ENCODE measurements at places on chromosomes 4 and X.
A peak's percentile ranks its signal among the peaks of the same experiment; 100 is the strongest.

GRCh38 chrX:130080791-130081367, 29.4 kb downstream of the ELF4 start:
- DNase-seq, result no peak

DNA sequence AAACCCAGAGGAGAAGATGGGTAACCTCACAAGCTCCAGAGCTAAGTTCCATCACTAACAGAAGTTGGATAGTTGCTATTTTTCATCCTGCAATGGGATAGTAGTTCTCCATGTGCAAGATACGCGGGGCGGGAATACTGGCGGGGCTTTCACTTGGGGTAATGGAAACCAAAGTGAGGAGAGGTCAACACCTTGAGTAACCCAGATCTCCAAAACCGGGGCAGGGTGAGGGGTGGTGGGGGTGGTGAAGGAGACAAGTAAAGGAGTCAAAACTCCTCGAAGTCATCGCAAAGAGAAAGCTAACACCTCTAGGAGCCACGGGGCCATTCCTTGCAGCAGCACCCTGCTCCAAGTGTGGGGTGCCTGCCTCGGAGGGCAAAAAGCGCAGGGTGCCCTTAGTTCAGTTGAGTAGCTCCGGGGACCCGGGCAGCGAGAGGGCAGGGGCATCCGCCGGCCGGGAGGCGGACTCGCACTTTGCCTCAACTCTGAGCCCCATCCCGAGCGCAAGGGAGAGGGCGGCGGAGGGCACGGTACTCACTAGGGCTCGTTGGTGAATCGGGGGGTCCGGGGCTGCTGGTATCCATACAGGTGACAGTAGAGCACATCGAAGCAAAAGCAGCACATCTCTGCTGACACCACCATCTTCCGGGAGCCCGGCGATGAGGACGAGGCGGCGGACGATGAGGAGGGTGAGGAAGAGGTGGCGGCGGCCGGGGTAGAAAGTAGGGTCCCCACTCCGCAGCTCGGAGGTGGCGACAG, 645 bp downstream of the AMMECR1 start:
- DNase-seq, result peak; percentile 46

DNA sequence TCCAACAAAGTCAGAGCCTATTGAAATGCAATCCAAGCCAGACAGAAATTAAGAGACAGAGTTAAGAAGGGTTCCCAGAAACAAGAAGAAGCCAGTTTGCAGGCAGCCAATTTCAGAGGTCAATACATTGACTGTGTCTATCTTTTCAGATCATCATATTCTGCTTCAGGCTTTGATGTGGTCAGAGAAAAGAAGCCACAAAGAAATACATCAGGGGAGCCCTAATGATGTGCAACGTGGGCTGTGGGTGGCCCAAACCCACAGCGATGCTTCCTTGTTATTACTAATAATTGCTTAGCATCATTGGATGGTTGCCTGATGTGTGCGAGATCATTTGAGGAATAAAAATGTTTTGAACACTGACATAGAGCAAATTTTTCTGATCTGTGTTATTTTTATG, 99.0 kb upstream of the DUSP21 start:
- DNase-seq, result no peak

- no peak for DNase-seq
Observed at GRCh38 chr4:158890294-158890693, 121.5 kb downstream of the FNIP2 start.

GRCh38 chr4:36081185-36081584, 163.1 kb downstream of the ARAP2 start:
- DNase-seq, result no peak

- DNase-seq, result no peak
Observed at GRCh38 chr4:7323461-7323871, 111.3 kb downstream of the PSAPL1 start.

- DNase-seq, result no peak
Observed at GRCh38 chr4:138243369-138243768, 1.2 kb upstream of the SLC7A11 start.

DNA sequence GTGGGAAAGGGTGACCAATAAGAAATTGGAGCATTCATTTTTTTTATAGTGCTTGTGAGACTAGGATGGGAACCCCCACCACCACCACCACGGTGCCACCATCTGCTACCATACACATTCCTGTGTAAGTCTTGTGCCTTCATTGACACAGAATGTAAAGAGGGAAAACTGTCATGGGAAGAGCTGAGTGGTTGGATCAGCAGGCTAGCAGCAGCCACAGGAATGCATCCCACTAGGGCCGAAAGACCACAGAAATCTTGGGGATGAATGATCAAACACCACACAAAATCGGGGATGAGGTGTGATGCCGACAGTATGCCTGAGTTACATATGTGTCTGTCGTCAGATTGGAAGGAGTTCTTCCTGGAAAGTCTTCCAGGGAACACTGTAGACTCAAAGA, 69.2 kb downstream of the SRPX start:
- DNase-seq, result no peak

- no peak for DNase-seq
Observed at GRCh38 chr4:92368653-92369052, 64.9 kb downstream of the GRID2 start.

GRCh38 chrX:105461016-105461415, 240.5 kb upstream of the TEX13A start:
- DNase-seq, result no peak

DNA sequence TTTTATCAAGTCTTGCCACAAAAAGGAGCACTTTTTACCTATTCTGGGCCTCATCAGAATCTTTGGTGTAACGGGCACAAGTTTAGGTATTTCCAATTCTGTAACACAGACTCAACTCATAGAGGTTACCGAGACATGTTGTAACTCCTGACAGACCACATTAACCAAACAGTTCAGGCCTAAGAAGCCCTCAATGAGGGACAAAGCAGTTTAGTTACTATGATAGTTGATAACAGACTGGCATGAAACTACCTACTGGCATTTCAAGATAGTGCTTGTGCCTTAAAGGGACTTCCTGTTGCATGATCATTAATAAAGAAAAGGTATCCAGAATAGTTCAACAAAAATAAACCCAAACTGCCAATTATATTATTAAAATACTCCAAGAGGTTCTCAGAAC, 64.1 kb downstream of the HUWE1 start:
- no peak for DNase-seq

DNA sequence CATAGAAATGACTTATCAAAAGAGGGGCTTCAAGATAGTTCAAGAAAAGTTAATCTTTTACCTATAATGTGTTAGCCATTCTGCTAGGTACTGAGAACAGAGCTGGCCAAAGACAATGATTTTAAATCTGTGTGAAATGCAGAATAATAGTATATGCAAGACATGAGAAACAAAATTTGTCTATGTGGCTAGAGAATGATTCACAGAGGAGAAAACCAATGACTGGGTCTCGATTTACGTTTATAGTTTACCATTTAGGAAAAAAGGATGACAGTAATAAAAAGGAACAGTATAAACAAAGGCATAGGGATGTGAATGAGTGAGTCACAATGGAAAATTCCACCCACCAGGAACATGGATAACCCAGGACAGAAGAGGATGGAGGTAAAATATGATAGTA, 31.9 kb downstream of the NPFFR2 start:
- no peak for DNase-seq

GRCh38 chr4:109820563-109820962, 5.0 kb downstream of the GAR1 start:
- no peak for DNase-seq

DNA sequence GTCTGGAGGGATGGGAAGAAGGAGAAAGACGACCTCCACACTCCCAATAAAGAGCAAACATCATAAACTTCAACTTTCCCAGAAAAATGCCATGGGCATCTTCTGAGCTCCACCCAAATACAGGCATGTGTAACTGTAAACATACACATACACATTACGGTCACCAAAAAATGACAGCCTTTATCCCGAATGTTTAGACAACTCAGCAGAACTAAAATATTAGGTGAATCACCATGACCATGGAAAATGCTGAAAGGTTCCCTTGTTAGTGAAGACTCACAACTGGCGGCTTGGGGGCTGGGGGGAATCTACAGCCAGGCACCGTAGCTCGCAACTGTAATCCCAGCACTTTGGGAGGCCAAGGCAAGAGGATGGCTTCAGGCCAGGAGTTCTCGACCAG, 33.0 kb downstream of the PRKX start:
- no peak for DNase-seq

DNA sequence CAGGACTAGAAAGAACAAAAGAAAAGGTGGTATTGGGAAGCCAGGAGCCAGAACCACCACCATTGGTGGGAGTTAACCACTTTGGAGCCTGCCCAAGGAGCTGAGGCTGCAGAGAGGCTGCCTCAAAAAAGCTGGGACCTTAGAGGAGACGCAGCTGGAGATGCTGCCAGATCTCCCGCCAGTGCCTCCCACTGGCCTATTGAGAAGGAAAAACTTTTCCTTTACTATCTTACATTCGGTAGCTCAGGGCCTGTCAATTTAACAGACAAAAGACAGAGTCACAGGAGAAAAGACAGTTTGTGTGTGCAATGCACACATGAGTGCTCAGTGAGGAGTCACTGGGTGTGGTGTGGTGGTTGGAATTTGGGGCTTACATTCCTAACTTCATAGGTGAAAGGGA, 52.4 kb upstream of the HPSE start:
- DNase-seq, result no peak

- DNase-seq, result no peak
Observed at GRCh38 chr4:108775921-108776320, 13.1 kb upstream of the ETNPPL start.

GRCh38 chr4:152970102-152970820, 34.1 kb downstream of the FHDC1 start:
- DNase-seq, result no peak

DNA sequence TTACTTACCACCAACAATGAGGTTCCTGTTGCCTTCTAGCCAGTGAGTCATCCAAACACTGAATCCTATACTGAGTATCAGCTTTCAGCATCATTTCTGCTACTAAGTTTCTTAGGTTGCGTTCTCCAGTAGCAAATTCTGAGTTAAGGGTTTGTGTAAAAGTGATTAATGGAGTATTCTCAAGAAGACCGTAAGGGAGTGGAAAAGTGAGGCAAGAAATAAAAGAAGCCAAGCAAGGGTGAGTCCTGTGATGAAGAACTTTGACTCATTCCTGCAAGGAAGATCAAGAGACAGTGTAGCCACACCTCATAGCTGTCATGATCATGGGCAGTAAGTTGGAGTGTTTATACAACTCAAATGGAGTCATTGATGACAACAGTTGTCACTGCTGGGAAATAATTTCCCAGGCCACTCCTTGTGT, 446.2 kb downstream of the RAPGEF2 start:
- DNase-seq, result no peak
